ENCODE measurements at places on chromosomes 16 and 17. TPM values are rescaled to one million over a fixed set of nuclear protein-coding genes. Genes with fewer than 3 reads are reported as not detected.

MINK1 gene
- 161 TPM for total RNA-seq

KRTAP1-3 gene
- not detected for total RNA-seq

CCL5 gene
- total RNA-seq: 14.9 TPM

KRTAP9-8 gene
- not detected for total RNA-seq

GDPD1 gene
- 6.8 TPM for total RNA-seq

HOXB7 gene
- 0.92 TPM for total RNA-seq

ABCC6 gene
- 27.5 TPM for total RNA-seq

KRTAP4-3 gene
- not detected for total RNA-seq

SLC16A6 gene
- total RNA-seq: 0.49 TPM

EME2 gene
- 31.9 TPM for total RNA-seq

ABCA6 gene
- 15.6 TPM for total RNA-seq

JPT2 gene
- total RNA-seq: 62.7 TPM

CDRT4 gene
- total RNA-seq: 6.0 TPM

TERB1 gene
- not detected for total RNA-seq

UMOD gene
- total RNA-seq: 0.60 TPM

CES3 gene
- total RNA-seq: 5.2 TPM

TBC1D3 gene
- total RNA-seq: not detected

KRTAP4-1 gene
- total RNA-seq: not detected

ANKFN1 gene
- total RNA-seq: 1.3 TPM

FBXW10B gene
- total RNA-seq: 1.6 TPM

HAS3 gene
- total RNA-seq: 1.2 TPM

WNT9B gene
- total RNA-seq: 0.14 TPM

EVPL gene
- 14.9 TPM for total RNA-seq

KRT13 gene
- total RNA-seq: 0.40 TPM

ACSM2A gene
- total RNA-seq: 0.26 TPM

VAC14 gene
- 32.6 TPM for total RNA-seq

ZFHX3 gene
- 51.4 TPM for total RNA-seq

MPO gene
- total RNA-seq: 0.06 TPM

ATF7IP2 gene
- total RNA-seq: 13.6 TPM

GRAPL gene
- total RNA-seq: 9.2 TPM

SDR42E2 gene
- 0.26 TPM for total RNA-seq

CHRNB1 gene
- total RNA-seq: 10.0 TPM

SYCE1L gene
- 2.3 TPM for total RNA-seq

MAPT gene
- total RNA-seq: 11.0 TPM

SLC5A11 gene
- total RNA-seq: 2.5 TPM

APOH gene
- 15.4 TPM for total RNA-seq

KRTAP9-2 gene
- not detected for total RNA-seq

KCNH4 gene
- total RNA-seq: 0.06 TPM

FBXW10 gene
- 0.86 TPM for total RNA-seq
